ENCODE measurements at places on chromosomes 2 and 18.

GRCh38 chr18:68498185-68498584, 216.7 kb downstream of the TMX3 start:
- no peak for DNase-seq

DNA sequence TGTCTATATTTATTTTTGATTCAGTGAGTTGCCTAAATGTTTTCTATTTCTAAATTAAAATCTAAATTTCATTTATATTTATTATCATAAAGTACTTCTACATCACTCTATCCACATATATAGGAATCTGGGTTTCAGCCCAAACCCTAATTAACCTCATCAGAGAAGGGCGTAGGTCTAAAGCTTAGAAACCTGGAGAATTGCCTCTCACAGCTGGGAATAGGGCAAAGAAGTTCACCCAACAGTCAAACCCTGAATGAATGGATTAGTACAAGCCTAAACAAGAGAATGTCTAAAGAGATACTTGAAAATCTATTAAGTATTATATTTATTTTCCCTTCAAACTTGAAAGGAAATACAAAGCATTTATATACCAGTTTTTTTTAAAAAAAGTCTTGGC, 26.2 kb downstream of the TFPI start:
- DNase-seq, result no peak

DNA sequence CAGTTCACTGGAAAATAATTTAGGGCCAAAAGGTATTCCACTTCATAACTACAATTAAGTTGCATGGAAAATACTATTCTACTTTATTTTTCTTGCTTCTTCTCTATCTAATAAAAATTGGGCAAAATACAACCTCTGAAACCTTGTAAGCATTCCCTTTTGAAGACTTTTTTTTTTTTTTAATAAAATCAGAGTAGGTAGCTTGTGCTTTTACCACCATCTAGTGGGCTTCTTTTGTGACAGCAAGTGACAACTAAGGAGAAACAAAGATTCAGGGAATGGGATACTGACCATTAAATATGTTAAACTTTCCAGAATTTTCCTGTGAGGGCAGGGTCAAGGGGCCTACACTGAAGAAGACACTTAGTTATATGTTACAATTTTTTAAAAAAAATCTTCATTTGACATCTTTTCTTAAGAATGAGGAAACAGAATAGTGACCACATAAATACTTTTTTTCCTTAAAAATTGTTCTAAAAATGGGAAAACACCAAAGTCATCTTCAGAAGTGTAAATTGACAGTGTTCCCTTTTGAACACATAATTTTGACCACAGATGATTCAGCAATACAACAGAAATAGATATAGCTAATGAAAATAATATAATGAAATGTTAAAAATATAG, 1183.2 kb upstream of the ACVR2A start:
- DNase-seq, result no peak

DNA sequence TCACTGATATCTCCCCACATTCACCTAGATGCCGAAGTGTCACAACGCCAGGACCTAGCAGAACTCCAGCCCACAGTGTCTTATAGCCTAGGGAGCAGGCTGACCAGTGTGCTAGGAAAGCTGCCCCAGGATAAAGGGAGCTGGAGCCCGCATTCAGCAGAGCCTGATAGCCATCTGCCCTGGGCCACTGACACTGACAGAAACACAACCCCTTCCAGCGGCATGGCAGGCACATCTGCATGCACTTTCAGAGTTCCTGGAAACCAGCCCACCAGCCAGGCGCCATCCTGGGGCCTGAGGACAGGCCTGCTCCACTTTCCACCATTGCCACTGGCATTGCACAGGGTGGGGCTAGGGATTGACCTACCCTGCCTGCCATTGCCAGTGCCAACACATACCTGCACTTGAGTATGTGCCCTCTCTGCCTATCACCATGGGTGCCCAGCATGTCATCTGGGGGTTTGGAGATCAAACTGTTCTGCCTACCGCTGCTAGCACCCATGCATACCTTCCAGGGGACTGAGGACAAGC, 290.1 kb upstream of the KLHL14 start:
- DNase-seq, result no peak

- DNase-seq, result no peak
These were observed 753.6 kb upstream of the GCFC2 start for GRCh38 chr2:76464310-76464709.

DNA sequence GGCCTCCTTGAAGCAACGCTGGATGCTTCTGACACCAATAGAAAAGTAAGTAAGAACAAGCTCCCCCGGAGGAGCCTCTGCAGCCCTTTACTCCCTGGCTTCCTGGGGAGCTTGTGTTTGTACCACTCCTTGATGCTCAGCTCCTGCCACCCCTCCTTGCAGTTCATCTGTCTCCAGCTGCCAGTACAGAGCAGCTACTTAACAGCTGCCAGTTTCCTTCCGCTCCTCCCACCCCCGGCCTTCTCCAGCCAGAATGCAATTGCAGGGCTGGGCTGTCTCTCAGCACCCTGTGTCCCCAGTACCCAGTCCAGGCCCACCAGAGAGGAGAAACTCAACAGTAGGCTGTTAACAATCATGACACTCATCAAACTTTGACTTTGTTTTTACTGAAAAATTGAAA, 109.4 kb downstream of the AOX1 start:
- DNase-seq, result no peak

DNA sequence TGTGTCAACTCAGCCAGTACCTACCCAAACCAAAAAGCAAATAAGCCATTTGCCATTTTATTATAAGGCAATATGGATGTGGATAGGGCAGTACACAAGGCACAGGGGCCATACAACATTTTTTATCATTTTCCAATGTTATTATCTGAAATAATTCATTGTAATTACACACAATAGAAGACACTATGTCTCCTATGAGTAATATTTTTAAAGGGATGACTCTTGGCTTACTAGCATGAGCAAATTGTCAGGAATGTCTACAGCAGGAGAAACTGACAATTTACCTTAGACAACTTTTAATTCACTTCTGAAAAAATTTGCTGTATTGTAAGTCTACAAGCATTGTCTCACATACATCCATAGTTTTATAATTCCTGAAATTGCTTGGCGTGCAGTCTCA, 1193.9 kb upstream of the CELF4 start:
- DNase-seq, result no peak

- no peak for DNase-seq
These were observed 3.3 kb downstream of the HOXD3 start for GRCh38 chr2:176160251-176160985.

- DNase-seq, result no peak
These were observed 208.1 kb downstream of the KLHL29 start for GRCh38 chr2:23592898-23593751.

Data from cortex of kidney (tissue), 1 donor.